Stimulated activated CD4-positive, alpha-beta T cell treated with anti-CD3 and anti-CD28 coated beads, TNF-alpha, amount 100 ng/mL, for 4 hours (primary cell): ENCODE measurements at places on chromosomes 2 and 18.

DNA sequence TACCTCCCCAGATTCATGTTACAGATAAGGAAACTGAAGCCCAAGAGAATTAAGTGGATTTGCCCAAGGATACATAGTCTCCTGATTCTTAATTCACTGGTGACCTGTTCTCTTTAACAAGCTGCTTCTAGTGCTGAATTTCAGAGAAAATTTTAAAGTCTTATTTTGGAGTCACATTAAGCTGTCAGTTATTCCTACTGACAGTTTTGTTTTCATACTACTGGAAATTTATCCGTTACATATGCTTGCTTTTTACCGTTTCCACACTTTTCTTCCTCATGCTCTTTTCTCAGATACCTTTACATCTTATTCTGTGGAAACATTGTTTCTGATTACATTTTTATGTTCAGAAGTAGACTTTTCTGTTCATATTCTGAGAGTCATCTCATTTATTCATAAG is 1.3 kb downstream of the MOB4 start:
- no peak for DNase-seq

- no peak for DNase-seq
Observed at GRCh38 chr2:235414422-235414821, 79.4 kb upstream of the AGAP1 start.

- no peak for DNase-seq
Observed at GRCh38 chr2:72026819-72027425, 120.7 kb downstream of the CYP26B1 start.

GRCh38 chr2:55302241-55302640 is 33.2 kb upstream of the MTIF2 start:
- DNase-seq = no peak

DNA sequence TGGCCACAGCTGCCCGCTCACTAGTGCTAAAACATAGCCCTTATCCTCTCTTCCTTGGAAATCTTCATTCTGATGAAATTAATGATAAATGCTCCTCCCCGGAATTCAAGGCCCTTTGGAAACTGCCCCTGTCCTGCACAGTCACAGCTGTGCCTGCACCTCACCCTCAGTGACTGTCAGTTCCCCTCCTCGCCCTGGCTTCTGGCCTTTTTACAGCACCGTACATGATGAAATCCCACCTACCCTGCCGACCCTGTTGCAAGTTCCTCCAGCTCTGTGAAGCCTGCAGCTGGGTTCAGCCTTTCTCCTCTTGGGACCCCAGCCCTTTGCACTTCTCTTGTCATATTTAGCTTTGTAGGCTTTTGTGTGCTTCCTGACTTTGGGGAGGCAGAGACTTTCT is 48.4 kb downstream of the DCDC2C start:
- no peak for DNase-seq

DNA sequence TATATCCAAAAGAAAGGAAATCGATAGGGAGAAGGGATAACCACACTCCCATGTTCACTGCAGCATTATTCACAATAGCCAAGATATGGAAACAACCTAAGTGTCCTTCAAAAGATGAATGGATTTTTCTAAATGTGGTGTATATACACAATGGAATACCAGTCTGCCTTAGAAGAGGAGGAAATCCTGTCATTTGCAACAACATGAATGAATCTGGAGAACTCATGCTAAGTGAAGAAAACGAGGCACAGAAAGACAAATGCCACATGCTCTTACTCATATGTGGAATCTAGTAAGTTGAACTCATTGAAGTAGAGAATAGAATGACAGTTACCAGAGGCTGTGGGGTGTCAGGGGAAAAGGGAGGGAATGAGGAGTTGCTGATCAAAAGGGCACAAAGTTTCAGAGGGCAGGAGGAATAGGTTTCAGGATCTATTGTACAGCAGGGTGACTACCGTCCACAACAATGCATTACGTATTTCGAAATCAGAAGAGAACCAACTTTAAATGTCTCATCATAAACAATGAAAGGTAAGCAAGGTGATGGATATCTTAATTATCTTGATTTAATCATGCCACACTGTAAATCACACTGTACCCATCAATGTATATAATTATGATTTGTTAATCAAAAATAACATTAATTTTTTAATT is 46.1 kb downstream of the SIGLEC15 start:
- no peak for DNase-seq

GRCh38 chr2:149101818-149102217 is 63.3 kb downstream of the LYPD6B start:
- DNase-seq = no peak

DNA sequence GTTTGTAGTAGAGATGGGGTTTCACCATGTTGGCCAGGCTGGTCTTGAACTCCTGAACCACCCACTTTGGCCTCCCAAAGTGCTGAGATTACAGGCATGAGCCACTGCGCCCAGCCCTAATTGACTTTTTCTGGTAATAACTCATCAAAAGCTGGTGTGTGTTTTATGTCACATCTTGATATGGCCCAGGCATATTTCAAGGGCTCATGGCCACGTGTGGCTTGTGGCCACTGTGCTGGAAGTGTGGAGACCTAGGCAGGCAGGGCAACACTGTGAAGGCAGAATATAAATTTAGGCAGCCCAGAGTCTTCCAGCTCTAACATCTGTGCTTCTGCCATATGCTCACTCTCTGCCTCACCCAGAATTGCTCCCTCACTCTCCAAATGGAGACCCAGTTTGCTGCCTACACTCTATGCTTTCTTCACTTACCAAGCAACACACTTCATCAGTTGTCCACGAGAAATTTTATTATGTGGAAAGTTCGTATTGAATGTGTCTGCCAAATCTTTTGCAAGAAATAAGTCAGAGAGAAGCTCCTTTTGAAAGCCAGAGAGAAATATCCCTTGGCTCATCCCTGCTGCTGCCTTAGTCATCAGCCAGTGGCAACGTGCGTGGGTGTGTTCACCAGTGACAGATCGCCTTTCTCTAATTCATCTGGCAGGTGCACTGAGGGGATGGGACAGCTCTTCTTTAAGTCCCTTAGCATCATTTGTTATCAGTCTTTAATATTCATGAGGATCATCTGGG is 129.4 kb upstream of the CXCR4 start:
- peak; percentile 13 for DNase-seq

DNA sequence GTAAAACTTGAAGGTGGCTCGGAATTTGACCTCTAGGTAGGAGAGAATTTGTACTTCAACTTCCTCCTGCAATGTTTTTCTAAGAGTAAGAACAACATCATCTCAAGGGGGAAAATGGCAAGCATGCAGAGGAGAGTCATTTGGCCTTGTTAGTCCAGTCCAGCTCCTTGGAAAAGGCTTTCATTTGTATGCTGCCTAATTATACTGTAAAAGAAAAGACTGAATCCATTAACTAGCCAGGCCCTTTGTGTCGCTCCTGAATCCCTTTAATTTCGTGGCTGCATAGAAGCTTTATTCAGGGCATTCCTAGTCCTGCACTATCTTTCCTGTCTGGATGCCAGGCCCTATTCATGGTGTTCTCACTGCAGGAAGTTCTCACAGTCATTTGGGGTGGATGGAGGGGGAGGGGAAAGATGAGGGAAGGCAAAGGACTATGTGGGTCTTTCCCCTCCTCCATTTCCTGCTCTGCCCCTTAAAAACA is 36.0 kb downstream of the PHLPP1 start:
- DNase-seq = no peak
